ENCODE measurements at places on chromosomes 13 and 19. TPM values are rescaled to one million over a fixed set of nuclear protein-coding genes. Genes with fewer than 3 reads are reported as not detected.

- no peak for DNase-seq
These were observed 110.4 kb upstream of the KL start for GRCh38 chr13:32905864-32906180.

UHRF1 gene
- total RNA-seq = 2.0 TPM

DNA sequence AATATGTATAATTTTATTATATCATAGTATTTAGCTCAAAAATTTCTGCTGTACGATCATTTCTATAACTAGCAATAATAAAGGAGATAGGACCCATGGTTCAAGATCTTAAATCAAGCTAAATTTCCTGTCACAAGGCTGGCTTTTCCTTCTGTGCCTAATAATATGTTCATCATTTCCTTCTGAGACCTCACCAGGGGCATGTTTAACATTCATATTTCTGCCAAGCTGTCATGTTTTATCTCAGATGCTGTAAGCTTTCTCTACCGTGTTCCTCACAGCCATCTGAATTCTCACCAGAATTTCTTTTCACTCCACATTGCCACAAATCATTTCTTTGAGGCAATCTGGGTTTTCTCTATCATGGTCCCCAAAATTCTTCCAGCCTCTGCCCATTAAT is 482.3 kb upstream of the SGCG start:
- DNase-seq = no peak

- no peak for DNase-seq
These were observed 299.2 kb upstream of the DACH1 start for GRCh38 chr13:72166102-72166650.

ZNF440 gene
- total RNA-seq = 21.4 TPM
